ENCODE measurements at places on chromosomes 6 and 20.

- DNase-seq = no peak
Measured at GRCh38 chr20:19799325-19799724, 41.3 kb downstream of the RIN2 start.

DNA sequence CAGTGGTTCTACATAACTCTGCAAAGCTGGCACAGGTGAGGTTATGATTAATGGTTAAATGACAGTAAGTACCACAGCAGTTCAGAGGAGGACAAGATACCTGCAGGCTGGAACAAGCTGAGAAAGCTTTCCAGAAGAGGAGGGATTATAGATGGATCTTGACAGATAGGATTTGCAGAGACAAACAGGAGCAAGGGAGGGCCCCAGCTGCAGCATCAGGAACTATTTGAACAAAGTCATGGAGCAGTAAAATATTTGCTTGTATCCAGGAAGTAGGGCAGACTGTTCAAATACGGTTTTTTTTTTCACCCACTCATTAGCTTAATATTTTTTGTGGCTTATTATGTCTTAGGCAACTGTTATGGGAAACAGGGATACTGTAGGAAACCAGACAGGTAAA lies 144.4 kb upstream of the MAN1A1 start:
- DNase-seq = no peak

DNA sequence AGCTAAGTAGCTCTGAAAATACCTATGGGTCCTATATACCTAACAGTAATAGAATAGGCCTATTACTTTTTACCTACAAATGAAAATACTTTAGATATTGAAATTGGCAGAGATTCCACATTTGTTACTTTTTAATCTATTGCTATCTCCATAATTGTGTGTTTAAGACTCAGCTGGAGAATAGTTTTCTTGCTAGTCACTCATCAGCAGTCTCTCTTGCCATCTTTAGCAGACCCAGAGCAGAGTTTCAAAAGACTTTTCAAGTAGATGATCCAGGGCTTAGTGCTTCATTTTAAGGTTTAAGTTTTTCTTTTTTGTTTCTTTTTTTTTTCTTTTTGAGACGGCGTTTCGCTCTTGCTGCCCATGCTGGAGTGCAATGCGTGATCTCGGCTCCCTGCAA lies 12.9 kb downstream of the ANKS1A start:
- peak; percentile 37 for DNase-seq

GRCh38 chr6:167798453-167798852 lies 28.3 kb upstream of the AFDN start:
- no peak for DNase-seq

DNA sequence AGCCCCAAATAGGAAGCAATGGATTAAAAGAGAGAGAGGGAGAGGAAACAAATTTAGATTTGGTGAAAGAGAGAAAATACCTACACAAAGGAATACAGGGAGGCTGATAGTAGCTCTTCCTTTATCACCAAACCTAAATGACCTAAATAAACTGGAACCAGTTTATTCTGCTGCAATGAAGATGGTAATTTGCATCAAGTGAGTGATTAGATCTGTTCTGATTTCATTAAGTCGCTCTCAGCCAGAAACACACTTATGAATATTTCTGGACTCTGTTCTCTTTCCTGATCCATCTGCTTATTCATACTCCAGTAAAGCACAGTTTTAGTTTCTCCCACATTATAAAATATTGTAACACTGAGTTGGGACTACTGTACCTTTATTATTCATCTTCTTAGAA lies 83.4 kb upstream of the BMP5 start:
- no peak for DNase-seq

DNA sequence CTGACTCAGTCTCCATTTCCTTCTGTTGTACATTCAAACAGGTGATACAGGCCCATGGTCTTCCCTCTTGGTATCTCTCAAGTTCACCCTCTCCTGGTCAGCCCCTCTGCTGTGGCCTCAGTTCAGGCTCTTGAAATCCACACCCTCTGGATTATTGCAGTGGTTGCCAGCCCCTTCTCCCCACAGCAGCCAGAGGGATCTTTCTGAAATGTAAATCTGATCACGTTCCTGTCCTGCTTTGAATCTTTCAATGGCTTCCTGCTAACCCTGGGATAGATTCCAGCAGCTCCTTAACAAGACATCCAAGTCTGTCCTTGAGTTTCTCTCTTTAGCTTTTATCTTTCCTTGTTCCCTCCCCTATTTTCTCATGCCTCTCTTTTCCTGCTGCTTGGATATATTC lies 22.2 kb downstream of the CHMP4B start:
- no peak for DNase-seq

DNA sequence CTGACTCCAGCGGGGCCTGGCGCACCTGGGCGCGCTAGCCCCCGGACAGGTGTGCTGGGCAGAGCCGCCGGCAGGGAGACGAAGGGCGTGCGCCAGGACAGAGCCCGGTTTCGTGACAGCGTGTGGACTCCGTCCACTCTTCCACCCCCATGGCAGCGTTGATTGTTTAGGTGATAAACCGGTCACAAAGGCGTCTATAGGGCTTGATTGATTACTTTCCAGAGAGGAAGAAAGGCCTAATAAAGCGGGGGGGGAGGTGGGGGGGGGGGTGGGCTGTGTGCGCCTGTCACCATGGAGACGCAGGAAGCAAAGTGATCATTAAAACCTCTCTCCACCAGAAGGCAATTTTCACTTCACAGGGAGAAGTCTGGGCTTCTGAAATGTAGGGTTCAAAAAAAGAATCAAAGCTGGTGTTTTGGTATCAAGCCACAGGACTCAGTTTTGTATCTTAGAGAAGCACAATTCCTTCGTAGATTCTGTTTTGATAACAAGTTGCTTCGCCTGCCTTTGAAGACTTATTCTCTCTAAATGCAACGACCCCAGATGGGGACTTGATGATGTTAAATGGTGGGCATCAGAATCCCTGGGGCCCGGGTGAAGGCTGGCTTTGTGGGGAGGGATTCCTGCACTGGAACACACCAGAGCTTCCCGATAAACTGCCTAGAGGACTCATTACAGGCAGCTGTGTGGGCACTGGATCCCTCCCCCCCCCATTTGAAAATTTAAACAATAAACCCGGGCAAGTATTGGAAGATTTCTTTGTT lies 1.4 kb downstream of the PHACTR3 start:
- no peak for DNase-seq

DNA sequence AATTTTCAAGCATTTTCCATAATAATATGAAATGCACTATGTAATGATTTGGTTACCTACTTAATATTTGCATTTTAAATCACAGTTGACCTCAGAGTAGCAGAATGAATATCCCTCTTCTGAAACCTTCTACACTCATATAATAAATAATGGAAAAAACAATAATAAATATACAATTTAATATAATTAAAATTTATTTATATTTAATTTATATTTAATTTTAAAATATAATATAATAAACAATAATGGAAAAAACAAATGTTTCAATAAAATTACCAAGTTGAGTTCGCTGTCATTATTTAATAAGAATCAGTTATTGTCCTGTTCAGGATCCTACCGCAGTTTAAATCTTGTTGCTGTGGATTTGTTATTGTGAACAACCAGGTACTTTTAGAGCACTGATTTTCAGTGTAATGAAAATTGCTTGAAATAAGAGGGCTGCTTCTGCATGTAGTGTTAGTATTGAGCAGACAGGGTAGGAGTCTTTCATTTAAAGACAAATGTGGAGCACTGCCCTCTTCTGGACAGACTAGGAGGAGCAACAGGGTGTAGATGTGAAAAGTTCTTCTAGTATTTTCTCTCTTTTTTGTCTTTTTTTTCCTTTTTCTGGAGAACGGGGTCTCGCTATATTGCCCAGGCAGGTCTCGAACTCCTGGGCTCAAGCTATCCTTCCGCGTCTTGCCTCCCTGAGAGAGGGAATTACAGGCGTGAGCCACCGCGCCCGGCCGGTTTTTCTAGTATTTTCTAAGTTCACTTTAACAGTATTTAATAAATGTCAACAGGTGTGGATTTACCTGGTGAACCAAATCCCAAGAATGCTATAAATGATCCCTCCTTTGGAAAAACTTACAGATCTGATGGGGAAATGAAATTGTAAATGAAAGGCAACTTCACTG lies 13.6 kb downstream of the TRAPPC3L start:
- peak; percentile 89 for DNase-seq
